ENCODE measurements at places on chromosomes 11 and 22.

DNA sequence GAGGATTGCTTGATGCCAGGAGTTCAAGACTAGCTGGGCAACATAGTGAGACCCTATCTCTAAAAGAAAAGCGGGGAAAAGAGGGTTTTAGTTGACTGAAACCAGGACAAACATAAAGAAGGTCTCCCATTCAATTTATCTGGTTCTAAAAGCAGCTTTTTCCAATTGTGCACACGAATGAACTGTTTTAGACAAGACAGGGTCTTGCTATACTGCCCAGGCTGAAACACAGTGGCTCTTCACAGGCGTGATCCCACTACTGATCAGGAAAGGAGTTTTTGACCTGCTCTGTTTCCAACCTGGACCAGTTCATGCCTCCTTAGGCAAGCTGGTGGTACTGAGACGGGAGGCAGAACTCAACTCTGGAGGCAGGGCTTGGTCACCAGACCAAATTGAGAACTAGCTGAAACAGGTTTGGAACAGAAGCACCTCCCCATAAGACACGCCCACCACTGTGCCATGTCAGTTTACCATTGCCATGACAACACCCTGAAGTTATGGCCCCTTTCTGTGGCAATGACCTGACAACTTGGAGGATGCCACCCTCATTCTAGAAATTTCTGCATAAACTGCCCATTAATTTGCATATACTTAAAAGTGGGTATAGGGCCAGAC, 2.8 kb upstream of the NUCB2 start:
- peak; percentile 55 for DNase-seq

DNA sequence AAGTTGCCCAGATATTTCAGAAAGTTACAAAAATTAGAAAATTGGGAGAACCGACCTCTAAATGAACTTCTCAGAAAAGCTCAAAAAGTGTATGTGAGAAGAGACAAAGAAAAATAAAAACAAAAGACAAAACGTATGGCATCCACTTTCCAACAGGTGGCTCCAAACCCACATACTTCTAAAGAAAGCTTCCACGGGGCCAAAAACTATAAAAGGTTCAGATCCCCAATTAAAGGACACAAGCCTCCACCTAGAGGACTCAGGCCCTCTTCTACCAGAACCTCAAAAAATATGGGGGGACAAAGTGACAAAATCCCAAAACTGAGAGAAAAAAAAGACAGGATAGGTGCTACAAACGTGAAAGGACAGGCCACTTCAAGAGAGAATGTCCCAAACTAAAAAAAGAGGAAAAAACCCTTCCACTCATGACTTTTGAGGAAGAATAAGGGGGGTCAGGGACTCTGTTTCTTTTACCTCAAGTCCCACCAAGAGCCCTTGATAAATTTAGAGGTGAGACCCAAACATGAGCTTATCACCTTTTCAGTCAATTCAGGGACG, 8.8 kb downstream of the SCGB2A1 start:
- peak; percentile 6 for DNase-seq

DNA sequence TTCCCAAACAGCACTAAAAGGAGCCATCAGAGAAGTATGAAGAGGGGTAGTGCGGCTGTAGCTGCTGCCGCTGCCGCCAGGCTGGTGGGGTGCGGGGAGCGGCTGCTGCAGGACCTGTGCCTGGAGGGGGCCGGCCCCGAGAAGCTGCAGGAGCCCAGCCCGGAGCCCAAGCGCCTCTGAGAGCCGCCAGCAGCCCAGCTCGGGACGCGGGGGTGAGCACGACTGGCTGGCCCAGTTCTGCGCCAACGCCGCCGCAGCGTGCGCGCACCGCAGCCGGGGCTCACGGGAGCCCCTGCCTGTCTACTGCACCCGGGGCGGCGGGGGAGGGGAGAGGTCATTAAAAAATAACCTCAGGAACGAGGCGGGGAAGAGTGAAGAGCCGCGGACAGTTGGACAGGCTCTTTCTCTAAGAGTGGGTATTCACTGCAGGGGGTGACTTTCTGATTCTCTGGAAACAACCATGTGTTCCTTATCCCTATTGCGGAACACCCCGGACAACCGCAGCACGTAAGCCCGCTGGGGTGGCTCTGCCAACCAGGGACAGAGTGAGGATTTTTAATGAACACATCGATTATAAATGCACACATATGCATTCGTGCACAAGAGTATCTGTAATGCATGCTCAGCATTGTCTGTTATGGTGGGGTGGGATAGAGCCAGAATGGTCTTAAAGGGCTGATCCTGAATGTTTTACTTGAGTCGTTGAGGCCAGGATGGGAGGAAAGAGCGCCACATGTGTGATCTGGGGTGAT, 453 bp downstream of the GAS2 start:
- no peak for DNase-seq

GRCh38 chr11:126339863-126340434, 15.5 kb upstream of the ST3GAL4 start:
- DNase-seq = peak; percentile 81

- no peak for DNase-seq
Measured at GRCh38 chr11:92111287-92111686, 113.3 kb upstream of the FAT3 start.

DNA sequence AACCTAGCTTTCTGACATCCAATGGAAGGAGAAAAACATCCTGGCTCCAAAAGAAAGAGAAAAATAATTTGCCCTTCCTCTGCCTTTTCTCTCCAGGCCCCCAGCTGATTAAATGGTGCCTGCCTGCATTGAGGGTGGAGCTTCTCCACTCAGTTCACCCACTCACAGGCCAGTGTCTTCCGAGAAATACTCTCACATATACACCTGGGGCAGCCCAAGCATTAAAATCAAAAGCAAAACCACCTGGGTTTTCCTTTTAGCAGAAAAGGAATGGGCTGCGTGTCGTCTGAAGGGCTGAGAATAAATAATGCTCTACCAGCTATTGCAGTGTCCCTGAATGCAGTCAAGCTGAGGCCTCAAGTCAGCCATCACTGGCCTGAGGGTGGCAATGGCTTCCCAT, 1143.8 kb upstream of the TENM4 start:
- no peak for DNase-seq

- no peak for DNase-seq
Measured at GRCh38 chr11:44088377-44088776, 7.1 kb upstream of the EXT2 start.

- no peak for DNase-seq
Measured at GRCh38 chr11:69912911-69913451, 93.8 kb upstream of the FGF3 start.

DNA sequence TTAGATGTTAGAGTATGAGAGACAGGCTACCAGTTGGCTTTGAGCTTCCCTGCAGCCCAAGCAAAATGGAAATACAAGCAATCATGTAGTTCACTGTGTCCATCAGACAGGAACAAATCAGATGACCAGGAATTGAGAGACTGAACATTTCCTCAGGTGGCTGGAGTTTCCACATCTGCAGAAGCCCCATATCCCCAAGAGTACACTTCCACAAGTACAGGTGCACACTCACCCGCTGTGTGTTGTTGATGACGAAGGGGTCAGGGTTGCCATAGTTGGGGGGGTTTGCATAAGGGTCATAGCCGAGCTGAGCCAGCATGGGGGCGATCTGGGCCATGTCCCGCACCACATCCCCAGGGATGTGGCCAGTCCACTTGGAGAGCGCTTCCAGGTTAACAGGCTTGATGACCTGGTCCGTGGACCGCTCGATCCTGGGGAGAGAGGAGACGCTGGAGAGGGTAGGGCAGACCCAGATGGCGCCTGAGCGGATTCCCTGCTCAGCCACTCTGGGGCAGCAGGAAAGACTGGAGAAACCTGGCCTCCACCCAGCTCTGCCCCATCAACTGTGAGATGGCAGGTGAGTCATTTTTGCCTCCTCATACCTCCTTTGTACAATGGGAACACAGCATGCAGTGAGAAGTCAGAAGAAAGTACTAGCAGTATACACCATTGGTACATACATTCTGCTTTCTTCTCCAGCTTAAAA, 23.9 kb upstream of the TFIP11 start:
- no peak for DNase-seq

- DNase-seq = no peak
Measured at GRCh38 chr11:44978274-44978960, 27.7 kb upstream of the TP53I11 start.

- peak; percentile 86 for DNase-seq
Measured at GRCh38 chr11:64181506-64182411, 4.2 kb upstream of the STIP1 start.

DNA sequence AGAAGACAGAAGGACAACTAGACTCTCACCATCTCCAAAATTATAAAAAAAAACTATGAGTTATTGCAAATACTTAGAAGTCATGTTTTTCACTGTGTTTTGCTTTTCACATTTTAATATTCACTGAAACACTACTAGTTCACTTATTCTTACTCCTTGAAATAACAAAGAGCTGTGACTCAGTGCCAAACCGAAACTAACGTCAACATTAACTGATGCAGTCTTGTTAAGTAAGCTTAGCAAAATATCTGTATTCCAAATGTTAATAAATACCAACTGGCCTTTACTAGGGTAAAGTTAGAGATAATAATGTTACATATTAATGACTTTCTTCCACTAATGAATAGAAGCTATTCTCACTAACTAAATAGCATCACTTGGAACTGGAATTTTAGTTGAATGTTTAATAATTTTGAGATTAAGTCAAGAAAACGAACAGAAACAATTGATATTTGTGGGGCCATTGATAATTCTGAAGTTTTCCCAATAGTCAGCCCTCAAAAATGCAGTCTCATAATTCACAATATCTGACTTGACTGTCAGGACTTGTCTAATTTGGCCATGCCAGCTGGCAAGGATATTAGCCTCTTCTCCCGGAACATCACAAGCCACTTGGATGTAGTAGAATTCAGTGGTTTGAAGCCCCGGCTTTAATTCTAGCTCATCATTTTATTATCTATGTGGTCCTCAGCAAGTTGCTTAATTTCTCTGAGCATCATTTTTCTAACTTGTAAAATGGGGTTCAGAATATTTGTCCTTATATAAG, 230.1 kb upstream of the DDI1 start:
- peak; percentile 70 for DNase-seq

DNA sequence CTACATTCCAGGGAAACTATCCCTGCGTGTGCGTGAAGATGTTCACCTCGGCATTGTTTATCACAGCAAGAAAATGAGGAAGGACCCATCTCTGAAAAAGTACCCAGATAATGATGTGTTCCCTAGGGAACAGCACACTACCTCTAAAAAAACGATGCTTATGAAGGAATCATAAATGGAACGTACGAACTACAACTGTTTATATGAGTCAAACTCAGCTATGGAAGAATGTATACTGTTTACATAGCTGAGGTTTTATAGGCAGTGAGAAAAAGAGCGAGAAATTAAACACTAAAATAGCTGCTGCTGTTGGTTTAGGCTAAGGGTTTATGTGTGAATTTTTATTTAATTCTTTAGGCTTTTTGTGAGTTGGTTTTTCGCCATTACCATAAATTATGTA, 48.9 kb downstream of the APOL1 start:
- DNase-seq = no peak

DNA sequence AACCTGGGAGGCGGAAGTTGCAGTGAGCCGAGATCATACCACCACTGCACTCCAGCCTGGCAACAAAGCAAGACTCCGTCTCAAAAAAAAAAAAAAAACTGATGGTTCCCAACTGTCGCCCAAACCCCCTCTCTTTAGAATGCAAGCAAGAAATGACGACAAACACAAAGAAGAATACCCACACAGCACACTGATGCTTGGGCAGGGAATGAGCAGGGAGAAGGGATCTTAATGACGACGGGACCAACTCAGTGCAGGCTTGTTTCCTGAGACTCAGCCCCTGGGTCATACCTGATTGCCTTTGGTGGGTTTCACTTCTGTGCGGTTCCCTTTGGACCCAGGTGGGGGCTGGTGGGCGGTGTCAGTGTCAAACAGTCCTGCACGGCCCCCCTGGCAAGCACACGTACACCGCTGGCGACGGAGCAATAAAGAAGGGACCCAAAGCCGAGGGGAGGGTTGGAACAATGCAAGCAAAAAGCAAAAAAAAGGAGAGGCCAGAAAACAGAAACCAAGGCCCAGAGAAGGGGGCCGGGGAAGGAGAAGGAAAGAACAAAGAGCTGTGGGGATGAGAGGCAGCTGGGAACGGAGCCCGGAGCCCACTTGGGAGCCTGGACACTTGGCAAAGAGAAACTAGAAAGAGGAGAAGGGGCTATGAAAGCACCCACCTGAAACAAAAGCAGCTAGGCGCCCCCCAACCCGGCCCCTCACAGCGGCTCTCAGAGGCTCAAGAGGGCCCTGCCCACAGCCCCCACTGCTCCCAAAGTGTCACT, 99.6 kb downstream of the CELSR1 start:
- DNase-seq = no peak

DNA sequence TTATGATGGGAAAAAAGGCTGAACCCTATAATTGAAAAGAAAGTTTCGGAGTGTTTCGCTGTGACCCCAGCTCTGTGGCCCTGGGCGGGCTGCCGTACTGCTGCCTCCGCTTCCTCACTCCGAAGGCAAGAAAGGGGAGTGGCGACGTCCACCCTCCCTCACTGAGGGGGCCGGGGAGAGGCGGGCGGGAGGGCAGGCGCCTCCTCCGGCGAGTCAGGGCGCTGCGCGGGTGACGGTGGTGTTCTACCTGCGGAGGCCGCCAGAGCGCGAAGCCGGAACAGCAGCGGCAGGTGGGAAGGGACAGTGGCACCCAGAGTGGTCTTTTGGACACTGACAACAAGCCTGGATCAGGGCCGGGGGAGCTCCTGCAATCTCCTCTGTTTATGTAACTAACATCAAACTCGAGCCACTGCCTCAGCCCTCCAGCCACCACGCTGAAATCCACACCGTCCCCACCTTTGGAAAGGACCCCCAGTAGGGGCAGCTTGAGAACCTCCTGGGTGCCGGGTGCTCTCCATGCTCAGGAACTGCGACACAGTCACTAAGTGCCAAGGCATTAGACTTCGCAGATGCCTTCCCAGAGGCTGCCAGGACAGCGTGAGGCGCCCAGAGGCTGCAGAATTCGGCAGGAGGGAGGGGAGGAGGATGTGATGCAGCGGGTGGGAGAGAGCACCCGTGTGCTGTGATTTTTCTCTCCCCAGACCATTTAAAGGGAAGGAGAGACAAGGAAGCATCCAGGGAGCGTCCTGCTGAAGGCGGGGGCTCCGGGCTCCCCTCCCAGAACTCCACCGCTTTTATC, 25.5 kb downstream of the BID start:
- DNase-seq = no peak

DNA sequence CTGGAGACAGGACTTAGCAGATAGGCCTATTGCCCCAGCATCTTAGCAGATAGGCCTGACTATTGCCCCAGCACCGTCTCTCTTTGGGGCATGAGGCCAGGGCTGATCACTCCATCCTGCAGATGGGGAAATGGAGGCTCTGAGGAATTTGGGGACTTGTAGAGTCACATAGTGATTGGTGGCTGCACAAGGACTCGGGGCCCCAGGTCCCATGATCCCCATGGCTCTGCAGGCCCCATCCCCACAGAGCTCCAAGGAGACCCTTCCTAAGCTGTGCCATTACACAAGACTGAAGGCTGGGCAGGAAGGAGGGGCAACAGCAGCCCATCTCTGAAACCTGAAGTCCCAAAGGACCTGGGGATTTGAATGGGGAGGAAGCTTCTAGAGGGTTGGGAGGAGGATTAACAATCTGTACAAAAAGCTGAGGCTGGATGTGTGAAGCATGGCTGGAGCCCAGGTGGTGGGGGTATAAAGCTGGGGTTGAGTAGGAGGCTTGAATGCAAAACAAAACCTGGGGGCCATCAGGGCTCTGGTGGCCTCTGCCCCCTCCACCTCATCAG, 1.6 kb downstream of the ARAP1 start:
- DNase-seq = no peak

GRCh38 chr22:34687116-34687515, 378.8 kb upstream of the ISX start:
- DNase-seq = no peak
